HCT116 (cell line): ENCODE measurements at places on chromosomes 11 and 22. TPM values are rescaled to one million over a fixed set of nuclear protein-coding genes. Genes with fewer than 3 reads are reported as not detected.

The RBM4 gene
- 94.4 TPM for total RNA-seq

GRCh38 chr11:110376711-110377324 lies 52.9 kb upstream of the FDX1 start:
- peak; percentile 85 for DNase-seq

- DNase-seq = no peak
Measured at GRCh38 chr22:46366801-46367706, 31.5 kb downstream of the TRMU start.

- DNase-seq = no peak
Measured at GRCh38 chr22:46515208-46516111, 22.0 kb downstream of the CELSR1 start.

GRCh38 chr22:16831257-16831656 lies 6.0 kb upstream of the XKR3 start:
- DNase-seq = no peak

DNA sequence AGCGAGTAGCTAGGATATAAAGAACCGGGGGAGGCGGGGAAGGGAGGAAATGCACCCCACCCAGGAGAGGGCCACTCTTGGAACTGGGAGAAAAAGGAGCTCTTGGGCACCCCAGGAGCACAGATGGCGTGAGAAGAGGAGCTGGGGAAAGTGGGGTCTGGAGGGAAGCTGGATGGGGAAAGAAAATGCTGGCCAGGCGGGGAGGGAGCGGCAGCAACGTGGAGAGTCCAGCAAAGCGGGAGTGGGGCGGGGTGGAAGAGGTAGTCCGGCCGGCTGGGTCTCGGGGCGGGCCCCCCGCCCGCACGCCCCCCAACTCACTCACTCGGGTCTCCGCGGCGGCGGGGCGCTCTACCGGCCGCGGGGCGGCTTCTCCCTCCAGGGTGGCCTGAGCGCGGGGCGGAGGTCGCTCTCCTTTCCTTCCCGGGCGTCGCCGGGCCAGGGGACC lies 522 bp downstream of the TOB2 start:
- DNase-seq = no peak

GRCh38 chr22:42704896-42705295 lies 15.8 kb downstream of the A4GALT start:
- DNase-seq = no peak

- no peak for DNase-seq
Measured at GRCh38 chr11:112771851-112772250, 189.4 kb upstream of the NCAM1 start.

GRCh38 chr11:96101146-96101545 lies 177.2 kb upstream of the MTMR2 start:
- DNase-seq = no peak

DNA sequence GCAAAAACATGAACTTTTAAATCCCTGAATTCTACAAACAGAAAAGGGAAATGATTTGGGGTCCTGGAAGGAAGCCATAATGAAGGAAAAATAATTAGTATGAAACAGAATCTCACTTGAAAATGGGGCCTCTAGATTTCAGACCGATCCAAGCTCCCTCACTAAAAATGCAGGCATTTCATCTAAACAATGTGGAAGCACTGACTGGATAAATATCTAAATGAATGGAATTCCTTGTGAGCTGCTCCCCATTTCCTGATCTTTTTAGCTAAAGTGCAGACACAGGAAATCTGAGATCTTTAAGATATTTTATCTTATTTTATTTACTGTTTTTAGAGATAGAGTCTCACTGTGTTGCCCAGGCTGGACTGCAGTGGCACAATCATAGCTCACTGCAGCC lies 1255.8 kb downstream of the LRRC4C start:
- DNase-seq = no peak

DNA sequence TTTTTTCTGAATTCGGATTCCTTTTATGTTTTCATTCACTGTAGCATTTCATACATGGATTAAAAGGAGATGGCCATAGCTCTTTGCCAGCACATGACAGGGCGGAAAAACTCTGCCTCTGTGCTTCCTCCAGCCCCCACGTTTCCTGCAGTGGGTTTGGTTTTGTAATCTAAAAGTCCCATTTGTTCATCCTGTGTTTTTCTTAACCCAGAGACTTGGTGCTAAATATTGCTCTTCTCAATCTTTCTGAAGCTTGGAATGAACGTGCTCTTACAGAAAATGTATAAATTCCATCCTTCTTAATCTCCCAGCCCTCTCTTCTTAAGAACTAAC lies 89.9 kb downstream of the PPP6R3 start:
- DNase-seq = no peak

DNA sequence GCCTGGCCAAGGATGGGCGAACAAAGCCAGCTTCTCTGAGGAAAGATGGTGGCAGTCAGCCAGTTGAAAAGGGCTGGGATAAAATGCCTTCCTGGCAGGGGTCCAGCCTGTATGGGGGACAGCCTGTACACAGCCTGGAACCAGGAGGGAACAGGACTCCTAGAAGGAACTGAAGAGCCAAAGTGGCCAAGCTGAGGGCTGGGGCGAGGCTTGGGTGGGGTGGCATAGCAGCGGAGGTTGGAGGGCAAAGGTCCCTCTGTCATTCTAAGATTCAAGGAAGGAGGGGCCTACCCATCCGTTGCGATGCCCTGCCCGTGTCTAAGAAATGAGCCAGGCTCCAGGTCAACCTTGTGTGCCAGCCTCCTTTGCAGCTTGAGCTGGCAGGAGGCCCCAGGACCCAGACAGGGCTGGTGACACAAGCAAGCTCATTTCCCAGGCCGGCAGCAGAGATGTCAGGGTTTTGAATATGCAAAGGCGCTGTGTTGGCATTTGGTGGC lies 22.6 kb downstream of the FADD start:
- no peak for DNase-seq

DNA sequence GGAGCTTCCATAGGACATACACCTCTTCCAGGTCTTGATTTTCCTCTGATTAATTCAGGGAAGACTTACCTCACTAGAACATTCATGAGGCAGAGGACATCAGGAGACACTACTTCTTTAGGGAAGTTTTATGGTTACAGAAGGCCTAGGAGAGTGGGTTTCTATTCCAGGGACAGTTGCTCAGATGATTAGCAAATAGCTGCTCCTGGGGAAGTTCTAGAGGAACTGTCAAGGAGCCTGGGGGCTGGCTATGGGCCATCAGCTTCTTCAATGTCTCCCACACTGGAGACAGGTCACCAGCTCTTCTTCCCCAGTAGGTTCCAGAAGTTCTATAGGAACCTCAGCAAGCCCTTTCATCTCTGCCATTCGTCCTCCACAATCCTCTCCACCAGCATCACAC lies 11.5 kb upstream of the OR10A5 start:
- no peak for DNase-seq

DNA sequence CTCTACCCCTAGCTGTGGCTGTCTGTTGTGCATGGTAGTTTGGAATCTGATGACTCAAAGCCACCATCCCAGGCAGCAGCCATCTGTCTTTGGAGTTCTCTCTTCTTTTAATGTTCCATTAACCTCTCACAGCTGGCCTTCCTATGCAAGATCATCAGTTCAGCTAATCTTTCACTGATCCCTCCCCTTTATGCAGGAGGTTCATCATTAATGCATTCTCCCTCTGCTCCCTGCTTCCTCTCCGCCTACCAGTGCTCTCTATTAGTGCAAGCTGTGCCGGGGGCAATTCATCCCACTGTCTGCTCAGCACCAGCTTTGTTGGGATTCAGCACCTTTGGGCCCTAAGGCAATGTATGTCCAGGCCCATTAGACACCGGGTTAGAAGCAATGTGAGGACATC lies 413.0 kb upstream of the LRRC4C start:
- DNase-seq = no peak

GRCh38 chr11:13997881-13998280 lies 35.4 kb downstream of the SPON1 start:
- DNase-seq = no peak

DNA sequence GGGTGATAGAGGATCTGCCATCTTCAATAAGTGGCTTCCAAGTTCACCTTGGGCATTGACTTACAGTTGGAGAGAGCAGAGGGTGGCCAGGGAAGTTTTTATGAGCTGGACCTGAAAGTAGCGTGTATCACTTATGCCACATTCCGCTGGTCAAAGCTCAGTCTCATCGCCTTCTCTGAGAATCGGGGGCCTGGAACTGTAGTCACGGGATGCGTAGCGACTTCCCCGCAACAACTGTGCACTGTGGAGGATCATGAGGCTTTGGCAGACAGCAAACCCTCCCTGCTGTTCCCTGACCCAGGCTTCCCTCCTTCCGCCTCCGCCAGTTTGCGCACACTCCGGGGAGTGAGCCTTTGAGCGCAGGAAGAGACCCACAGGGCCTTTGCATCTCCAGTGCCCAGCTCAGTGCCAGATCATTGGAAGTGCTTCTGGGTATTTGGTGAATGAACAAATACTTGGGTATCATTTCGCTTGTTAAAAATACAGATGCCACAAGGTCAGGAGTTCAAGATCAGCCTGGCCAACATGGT lies 95.5 kb downstream of the CEP164 start:
- no peak for DNase-seq

GRCh38 chr11:126072801-126073594 lies 10.3 kb upstream of the CDON start:
- DNase-seq = no peak
